Spleen (tissue), 13 donors: ENCODE measurements at places on chromosomes 12 and 14. TPM values are rescaled to one million over a fixed set of nuclear protein-coding genes. Genes with fewer than 3 reads are reported as not detected.
A peak's percentile ranks its signal among the peaks of the same experiment; 100 is the strongest.

PGF gene
- 6.2 TPM for polyA plus RNA-seq

RIMBP2 gene
- polyA plus RNA-seq, result 0.13 TPM

SMAGP gene
- 10.8 TPM for polyA plus RNA-seq

HOXC4 gene
- 0.49 TPM for polyA plus RNA-seq

CRIP2 gene
- polyA plus RNA-seq, result 123 TPM

DNA sequence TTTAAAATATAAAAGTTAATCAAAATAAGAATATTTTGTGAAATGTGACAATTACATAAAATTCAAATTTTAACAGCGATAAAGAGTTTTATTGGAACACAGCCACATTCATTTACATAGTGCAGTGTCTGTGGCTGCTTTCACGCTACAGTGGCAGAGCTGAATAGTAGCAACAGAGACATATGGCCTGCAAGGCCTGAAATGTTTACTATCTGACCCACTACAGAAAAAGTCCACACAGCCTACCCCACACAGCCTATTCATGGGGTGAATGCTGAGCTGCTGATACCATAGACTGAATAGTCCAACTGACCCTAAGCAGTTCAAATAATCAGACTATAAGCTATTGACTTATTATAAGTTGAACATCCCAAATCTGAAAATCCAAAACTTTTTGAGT, 13.2 kb downstream of the GNS start:
- no peak overlapping the region for H3K27ac ChIP-seq
- peaks cover 5% of the 10 kb centered on the region for H3K36me3 ChIP-seq
- H3K4me3 ChIP-seq, result no peak overlapping the region
- DNase-seq, result no peak

DNA sequence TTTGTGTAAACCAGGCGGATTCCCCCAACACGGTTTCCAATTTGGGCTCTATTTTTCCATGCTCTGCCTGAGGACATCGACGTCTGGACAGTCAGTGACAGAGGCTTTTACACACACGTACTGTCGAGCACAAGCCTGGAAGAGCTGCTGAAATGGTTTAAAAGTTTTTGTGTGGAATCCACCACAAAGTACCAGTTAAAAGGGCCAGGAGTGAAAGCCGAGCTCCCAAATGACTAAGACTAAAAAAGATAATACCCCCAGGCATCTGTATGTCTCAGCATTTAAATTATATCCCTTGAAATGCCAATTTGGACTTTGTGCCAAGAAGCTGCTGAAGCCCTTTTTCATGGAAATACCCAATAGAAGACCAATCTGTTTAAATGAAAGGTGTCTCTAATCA, 173.2 kb downstream of the EGLN3 start:
- H3K27me3 ChIP-seq, result no peaks in the 10 kb centered on the region
- DNase-seq, result no peak
- H3K4me1 ChIP-seq, result no peaks in the 10 kb centered on the region
- no peak overlapping the region for H3K27ac ChIP-seq

- no peak for DNase-seq
- no peaks in the 10 kb centered on the region for H3K4me1 ChIP-seq
- no peaks in the 10 kb centered on the region for H3K27me3 ChIP-seq
- H3K36me3 ChIP-seq, result no peaks in the 10 kb centered on the region
- no peak overlapping the region for H3K27ac ChIP-seq
- H3K4me3 ChIP-seq, result no peak overlapping the region
These were observed 30.2 kb downstream of the BBS10 start for GRCh38 chr12:76317976-76318375.

- H3K27me3 ChIP-seq, result peaks cover 28% of the 10 kb centered on the region
- no peak overlapping the region for H3K4me3 ChIP-seq
- H3K36me3 ChIP-seq, result no peaks in the 10 kb centered on the region
- peaks cover 37% of the 10 kb centered on the region for H3K4me1 ChIP-seq
- no peak overlapping the region for H3K27ac ChIP-seq
These were observed 196.2 kb upstream of the C14orf180 start for GRCh38 chr14:104383088-104383995.

DNA sequence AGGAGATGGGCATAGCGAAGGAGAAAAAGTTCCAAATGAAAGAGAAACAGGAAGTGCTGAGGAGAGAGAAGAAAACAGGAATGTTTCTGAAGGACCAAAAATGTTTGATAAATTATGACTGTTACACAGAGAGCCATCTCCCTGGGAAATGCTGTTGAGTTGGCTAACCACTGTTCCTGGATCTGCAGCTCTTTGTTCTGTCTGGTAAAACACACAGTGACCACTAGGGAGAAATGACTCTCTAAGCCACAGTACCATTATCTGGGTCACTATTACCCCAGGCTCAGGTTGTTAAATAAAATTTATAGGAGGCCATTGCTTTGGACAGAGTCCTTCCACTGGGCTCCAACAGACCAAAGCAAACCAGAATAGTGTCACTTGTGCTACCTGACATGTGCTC, 219.3 kb downstream of the CRADD start:
- no peak overlapping the region for H3K4me3 ChIP-seq
- no peaks in the 10 kb centered on the region for H3K27me3 ChIP-seq
- H3K4me1 ChIP-seq, result peaks cover 10% of the 10 kb centered on the region
- no peaks in the 10 kb centered on the region for H3K36me3 ChIP-seq
- H3K27ac ChIP-seq, result no peak overlapping the region

DNA sequence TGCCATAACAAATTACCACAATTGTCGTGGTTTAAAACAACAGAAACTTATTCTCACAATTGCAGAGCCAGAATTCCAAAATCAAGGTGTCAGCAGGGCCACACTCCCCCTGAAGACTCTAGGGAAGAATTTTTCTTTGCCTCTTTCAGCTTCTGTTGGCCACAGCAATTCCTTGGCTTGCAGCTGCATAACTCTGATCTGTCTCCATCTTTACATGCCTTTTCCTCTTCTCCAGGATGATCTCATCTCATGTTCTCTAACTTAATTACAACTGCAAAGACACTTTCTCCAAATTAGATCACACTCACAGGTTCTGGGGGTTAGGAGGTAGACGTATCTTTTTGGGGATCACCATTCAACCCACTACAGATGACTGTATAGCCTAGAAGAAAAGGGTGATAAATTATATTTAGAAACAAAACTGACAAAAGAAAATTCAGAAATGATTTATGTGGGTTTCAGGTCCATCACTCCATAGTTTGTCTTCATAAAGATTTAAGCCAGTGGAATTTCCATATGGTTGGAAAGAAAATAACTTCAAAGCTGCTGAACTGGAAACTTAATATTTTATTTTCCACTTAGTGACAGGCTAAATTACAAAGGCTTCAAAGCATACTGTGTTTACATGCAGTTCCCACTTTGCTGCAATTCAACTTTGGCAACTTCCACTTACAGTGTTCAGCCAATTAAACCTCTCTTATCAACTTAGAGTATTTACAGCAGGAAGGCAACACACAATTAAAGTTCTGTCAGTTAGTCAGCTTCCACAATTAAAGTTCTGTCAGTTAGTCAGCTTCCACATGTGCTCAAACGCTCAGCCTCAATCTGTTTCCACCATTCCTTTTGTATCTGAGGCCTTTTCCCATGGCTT, 213.3 kb downstream of the EPS8 start:
- H3K4me3 ChIP-seq, result no peak overlapping the region
- no peaks in the 10 kb centered on the region for H3K36me3 ChIP-seq
- no peaks in the 10 kb centered on the region for H3K27me3 ChIP-seq
- no peak overlapping the region for H3K27ac ChIP-seq
- no peak for DNase-seq

GRCh38 chr14:76961631-76962302, 66.7 kb downstream of the IRF2BPL start:
- H3K27ac ChIP-seq, result peak overlapping the region; percentile 88
- H3K4me1 ChIP-seq, result peaks cover 25% of the 10 kb centered on the region
- DNase-seq, result peak; percentile 97
- H3K4me3 ChIP-seq, result peak overlapping the region; percentile 22

- no peaks in the 10 kb centered on the region for H3K4me1 ChIP-seq
- no peaks in the 10 kb centered on the region for H3K36me3 ChIP-seq
- H3K27me3 ChIP-seq, result no peaks in the 10 kb centered on the region
- H3K4me3 ChIP-seq, result no peak overlapping the region
- no peak for DNase-seq
- H3K27ac ChIP-seq, result no peak overlapping the region
These were observed 282.9 kb downstream of the CCER1 start for GRCh38 chr12:90672081-90672480.

- H3K27ac ChIP-seq, result no peak overlapping the region
- no peak overlapping the region for H3K4me3 ChIP-seq
- no peaks in the 10 kb centered on the region for H3K4me1 ChIP-seq
- H3K27me3 ChIP-seq, result no peaks in the 10 kb centered on the region
- H3K36me3 ChIP-seq, result no peaks in the 10 kb centered on the region
- no peak for DNase-seq
These were observed 12.9 kb downstream of the TMEM117 start for GRCh38 chr12:43848786-43849185.

- H3K4me1 ChIP-seq, result peaks cover 36% of the 10 kb centered on the region
- H3K4me3 ChIP-seq, result no peak overlapping the region
- H3K36me3 ChIP-seq, result no peaks in the 10 kb centered on the region
- H3K27ac ChIP-seq, result no peak overlapping the region
- no peak for DNase-seq
These were observed 8.0 kb upstream of the EVL start for GRCh38 chr14:100056964-100057795.

GRCh38 chr14:75049136-75049535, 2.1 kb downstream of the MLH3 start:
- no peak for DNase-seq
- no peak overlapping the region for H3K4me3 ChIP-seq
- H3K36me3 ChIP-seq, result no peaks in the 10 kb centered on the region
- H3K4me1 ChIP-seq, result peaks cover 42% of the 10 kb centered on the region
- peak overlapping the region; percentile 86 for H3K27ac ChIP-seq
- no peaks in the 10 kb centered on the region for H3K27me3 ChIP-seq

- H3K4me1 ChIP-seq, result peaks cover 18% of the 10 kb centered on the region
- H3K27ac ChIP-seq, result peak overlapping the region; percentile 43
- no peak overlapping the region for H3K4me3 ChIP-seq
These were observed 64.9 kb downstream of the RIC8B start for GRCh38 chr12:106839333-106839732.

DNA sequence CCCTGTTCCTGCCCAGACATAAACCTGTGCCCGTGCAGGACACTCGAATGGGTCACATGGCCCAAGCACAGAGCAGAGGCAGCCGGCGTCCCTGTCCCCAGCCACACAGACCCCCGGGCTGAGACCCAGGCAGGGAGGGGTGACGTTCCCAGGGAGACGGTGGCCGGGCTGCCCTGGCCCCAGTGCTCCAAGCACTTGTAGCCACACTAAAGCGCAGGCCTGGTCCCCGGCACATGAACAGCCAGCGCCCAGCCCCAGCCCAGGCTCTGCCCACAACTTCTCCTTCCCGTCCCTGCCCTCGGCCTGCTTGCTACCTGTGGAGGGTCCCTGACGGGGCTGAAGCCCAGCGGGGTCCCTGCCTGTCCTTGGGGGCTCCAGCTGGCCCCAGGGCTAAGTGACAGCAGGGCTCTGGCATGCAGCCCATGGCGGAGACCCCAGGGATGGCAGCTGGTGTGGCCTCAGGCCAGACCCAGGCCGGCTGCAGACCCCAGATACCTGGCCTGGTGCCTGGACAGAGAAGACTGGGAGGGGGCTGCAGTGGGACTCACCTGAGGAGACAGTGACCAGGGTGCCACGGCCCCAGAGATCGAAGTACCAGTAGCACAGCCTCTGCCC, 338.4 kb downstream of the TMEM121 start:
- no peak overlapping the region for H3K4me3 ChIP-seq
- peak overlapping the region; percentile 93 for H3K27ac ChIP-seq
- H3K27me3 ChIP-seq, result no peaks in the 10 kb centered on the region
- H3K4me1 ChIP-seq, result no peaks in the 10 kb centered on the region
- peak; percentile 54 for DNase-seq

DNA sequence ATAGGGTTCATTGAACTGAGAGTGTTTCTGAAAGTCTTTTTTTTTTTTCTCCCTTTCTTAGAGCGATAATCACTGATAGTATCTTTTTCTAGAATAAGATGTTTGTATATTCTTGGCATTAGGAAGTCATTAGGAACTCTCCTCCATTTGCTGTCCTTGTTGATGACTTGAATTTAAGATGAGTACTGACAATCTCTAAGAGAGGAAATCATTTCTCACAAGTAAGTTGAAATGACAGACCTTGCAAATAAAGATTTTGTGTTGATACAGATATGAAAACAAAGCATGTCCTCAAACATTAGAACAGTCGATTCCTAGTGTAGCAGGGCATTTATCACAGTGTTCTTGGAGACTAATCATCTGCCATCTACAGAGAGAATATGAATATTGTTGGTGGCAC, 458.4 kb upstream of the SYT1 start:
- H3K36me3 ChIP-seq, result no peaks in the 10 kb centered on the region
- H3K4me1 ChIP-seq, result no peaks in the 10 kb centered on the region
- DNase-seq, result no peak

- no peak for DNase-seq
- H3K27me3 ChIP-seq, result peaks cover 54% of the 10 kb centered on the region
- no peak overlapping the region for H3K4me3 ChIP-seq
- H3K36me3 ChIP-seq, result no peaks in the 10 kb centered on the region
These were observed 2.3 kb upstream of the NEUROD4 start for GRCh38 chr12:55017416-55017925.
